ENCODE measurements at places on chromosomes 1 and 21. TPM values are rescaled to one million over a fixed set of nuclear protein-coding genes. Genes with fewer than 3 reads are reported as not detected.

DNA sequence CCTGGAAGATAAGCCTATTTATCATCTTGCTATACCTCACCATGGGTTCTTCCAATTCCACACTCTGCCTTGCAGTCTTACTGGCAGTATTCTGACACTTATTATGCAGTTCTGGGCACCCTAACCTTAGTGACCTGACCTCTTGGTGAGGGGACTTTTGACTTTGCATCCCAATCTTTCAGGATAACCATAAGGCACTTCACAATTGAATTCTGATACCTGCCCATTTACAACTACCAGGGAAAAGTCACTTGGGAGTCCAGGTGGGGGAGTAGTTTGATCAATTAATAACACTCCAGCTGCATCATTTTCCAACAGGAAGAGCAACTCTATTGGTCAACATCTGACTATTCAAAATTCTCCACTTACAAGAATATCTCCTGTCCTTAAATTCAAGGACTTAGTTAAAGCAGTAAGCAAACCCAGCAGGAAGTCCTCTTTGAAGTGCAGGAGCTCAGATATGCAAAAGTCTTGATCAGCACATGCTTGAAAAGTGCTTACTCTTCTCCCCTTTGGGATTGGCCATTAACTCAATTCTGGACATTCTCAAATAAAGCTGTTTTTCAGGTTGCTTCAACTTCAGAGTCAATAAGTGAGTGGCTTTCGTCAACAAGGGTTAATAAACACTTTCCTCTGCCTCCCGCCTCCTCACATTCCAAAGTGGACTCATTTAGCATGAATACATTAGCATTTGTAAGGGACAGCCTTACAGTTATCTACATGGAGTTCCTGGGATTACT lies 177.4 kb upstream of the NRIP1 start:
- no peak overlapping the region for H3K4me3 ChIP-seq
- H3K27ac ChIP-seq = no peak overlapping the region
- no peak for DNase-seq
- H3K27me3 ChIP-seq = no peaks in the 10 kb centered on the region

GRCh38 chr1:29700491-29700890 lies 464.2 kb downstream of the PTPRU start:
- H3K36me3 ChIP-seq = no peaks in the 10 kb centered on the region
- H3K27me3 ChIP-seq = peaks cover 7% of the 10 kb centered on the region
- DNase-seq = no peak
- no peak overlapping the region for H3K4me3 ChIP-seq

Gene ALG14
- total RNA-seq = 4.4 TPM

Gene HFM1
- not detected for total RNA-seq

Gene BSND
- total RNA-seq = not detected

- H3K36me3 ChIP-seq = no peaks in the 10 kb centered on the region
- no peaks in the 10 kb centered on the region for H3K4me1 ChIP-seq
- H3K27me3 ChIP-seq = peaks cover 4% of the 10 kb centered on the region
- H3K27ac ChIP-seq = no peak overlapping the region
Observed at GRCh38 chr1:20373764-20374163, 83.1 kb downstream of the VWA5B1 start.

DNA sequence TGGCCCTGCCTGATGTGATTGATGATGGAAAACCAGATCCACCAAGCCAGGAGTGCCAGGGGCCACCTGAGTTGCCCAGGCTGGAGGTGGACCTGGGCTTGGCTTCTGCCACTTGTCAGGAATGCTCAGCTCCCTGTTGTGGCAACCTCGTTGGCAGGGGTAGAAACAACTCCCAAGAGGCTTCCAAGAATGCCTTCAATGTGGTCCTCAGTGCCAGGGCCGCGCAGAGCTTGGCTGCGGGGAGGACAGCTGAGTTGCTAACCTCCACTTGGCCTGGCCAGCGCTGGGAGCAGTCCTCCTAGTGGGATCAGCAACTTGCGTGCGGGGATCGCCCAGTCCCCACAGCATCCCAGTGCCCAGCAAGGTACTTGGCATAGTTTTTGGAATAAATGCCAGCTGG lies 9.0 kb downstream of the MYOM3 start:
- H3K36me3 ChIP-seq = no peaks in the 10 kb centered on the region
- H3K27me3 ChIP-seq = no peaks in the 10 kb centered on the region
- no peaks in the 10 kb centered on the region for H3K4me1 ChIP-seq
- DNase-seq = no peak
- no peak overlapping the region for H3K4me3 ChIP-seq
- no peak overlapping the region for H3K27ac ChIP-seq

Gene OR2T33
- not detected for total RNA-seq

DNA sequence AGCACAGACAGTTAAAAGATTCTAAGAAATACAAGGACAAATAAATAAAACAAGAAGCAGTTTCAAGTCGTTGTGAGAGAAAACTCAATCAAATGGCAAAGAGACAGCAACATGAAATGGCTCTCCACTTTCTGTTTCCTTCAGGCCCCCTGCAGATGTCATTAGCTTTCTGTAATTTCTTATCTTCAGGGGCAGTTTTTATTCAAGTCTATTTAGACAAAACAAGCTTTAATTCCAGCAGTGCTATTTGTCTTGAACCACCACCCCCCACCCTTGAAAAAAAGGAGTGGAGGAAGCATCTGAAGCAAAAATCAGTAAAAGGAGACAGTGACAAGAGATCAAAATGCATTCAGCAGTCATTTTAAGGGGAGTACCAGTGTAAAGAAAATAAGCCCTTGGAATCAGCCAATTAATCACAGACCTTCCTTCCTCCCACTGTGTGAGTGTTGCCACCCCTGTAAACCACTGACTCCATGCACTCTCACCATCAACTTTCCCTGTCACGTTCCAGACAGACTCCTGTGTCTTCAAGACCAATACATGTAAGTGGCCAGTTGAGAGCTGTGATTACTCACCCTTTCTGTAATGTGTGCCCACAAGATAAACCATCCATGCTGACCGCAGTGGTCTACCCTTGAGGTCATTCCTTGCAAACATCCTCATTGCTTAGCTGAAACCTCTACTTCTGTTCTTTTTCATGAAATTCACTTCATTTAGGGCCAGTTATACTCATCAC lies 136.1 kb upstream of the HOOK1 start:
- H3K36me3 ChIP-seq = no peaks in the 10 kb centered on the region
- H3K4me1 ChIP-seq = no peaks in the 10 kb centered on the region
- no peaks in the 10 kb centered on the region for H3K27me3 ChIP-seq
- H3K27ac ChIP-seq = no peak overlapping the region
- DNase-seq = no peak
- H3K4me3 ChIP-seq = no peak overlapping the region

Gene OR6K3
- not detected for total RNA-seq

GRCh38 chr1:109263234-109263596 lies 13.9 kb downstream of the CELSR2 start:
- no peak overlapping the region for H3K27ac ChIP-seq
- no peaks in the 10 kb centered on the region for H3K27me3 ChIP-seq
- no peak overlapping the region for H3K4me3 ChIP-seq
- H3K4me1 ChIP-seq = no peaks in the 10 kb centered on the region

Gene CHRM3
- total RNA-seq = 0.11 TPM

DNA sequence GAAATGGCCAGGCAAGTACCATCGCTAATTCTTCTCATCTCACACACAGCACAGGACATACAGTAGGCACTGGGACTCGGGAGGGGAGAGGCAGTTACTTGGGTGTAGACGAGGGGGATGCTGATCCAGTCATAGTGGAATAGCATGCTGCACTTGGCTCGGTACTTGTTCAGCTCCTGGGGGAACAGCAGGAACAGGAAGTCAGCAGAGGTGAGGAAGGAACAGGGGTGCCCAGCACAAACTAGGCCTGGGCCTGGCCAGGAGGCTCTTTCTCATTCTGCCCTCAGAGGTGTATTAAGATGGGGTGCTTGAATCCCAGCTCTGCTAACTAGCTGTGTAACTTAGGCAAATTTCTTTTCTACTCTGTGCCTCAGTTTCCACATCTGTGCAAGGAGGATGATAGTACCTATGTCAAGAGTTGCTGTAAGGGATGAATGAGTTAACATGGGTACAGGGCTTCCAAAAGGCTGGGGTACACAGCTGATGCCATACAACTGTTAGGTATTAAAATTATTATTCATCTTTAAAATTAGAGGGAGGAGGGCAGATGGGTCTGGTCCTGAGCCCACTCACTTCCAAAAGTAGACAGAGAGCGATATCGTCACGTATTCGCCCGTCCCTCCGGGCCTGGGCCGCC lies 2.4 kb downstream of the BEST4 start:
- DNase-seq = no peak
- H3K36me3 ChIP-seq = peaks cover 5% of the 10 kb centered on the region
- peak overlapping the region; percentile 74 for H3K4me3 ChIP-seq
- peaks cover 29% of the 10 kb centered on the region for H3K4me1 ChIP-seq
- H3K27ac ChIP-seq = no peak overlapping the region
- H3K27me3 ChIP-seq = no peaks in the 10 kb centered on the region

Gene FAAH
- total RNA-seq = 4.5 TPM

DNA sequence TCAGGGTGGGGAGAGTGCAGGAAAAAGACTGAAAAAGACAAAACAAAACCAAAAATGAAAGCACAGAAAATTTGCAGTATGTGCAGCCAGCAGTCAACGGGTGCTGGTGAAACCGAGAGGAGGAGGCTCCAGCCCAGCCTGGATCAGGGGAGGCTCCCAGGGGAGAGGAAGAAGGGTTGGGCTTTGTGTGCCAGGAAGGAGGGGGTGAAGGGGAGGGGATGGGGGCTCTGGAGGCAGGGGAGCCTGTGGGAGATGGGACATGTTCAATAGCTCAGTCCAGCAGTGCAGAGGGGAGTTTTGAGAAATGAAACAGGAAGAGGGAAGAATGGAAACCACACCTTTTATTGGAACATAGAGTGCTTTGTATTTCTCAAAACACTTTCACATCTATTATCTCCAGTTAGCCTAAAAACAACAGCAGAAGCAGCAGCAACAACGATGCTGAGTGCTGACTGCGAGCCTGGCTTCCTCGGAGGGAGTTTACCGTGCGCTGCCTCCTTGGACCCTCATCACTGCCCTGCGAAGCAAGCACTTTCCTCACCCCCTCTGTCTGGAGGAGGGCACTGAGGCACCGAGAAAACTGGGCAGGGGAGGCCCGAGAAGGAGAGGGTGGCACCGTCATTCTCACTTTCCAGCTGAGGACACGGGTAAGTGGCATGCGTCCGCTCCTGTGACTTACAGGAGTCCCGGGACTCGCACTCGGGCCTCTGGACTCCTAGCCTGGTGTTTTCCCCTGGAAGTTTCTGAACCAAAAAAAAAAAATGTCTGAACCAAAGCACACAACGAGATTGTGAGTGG lies 62.9 kb downstream of the MDM4 start:
- no peaks in the 10 kb centered on the region for H3K27me3 ChIP-seq
- no peaks in the 10 kb centered on the region for H3K36me3 ChIP-seq
- H3K27ac ChIP-seq = no peak overlapping the region
- H3K4me1 ChIP-seq = peaks cover 25% of the 10 kb centered on the region
- no peak for DNase-seq

DNA sequence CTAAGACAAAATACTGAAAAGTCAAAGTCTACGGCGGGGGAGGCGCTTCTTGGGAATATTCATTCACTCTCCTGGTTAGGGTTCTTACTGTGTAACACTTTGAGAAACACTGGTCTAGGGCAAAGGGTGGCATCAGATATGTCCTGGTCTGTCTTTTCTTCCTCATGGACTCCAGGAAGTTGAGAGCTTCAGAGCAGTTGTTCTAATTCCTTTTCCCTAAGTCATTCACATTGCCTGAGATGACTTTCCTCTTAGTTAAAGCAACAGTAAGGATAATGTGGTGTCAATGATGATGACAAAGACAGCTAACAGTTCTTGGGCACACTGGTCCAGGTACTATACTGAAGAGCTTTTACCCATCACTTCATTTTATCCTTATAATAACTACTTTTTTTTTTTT lies 27.0 kb downstream of the FGGY start:
- H3K4me3 ChIP-seq = no peak overlapping the region
- DNase-seq = no peak
- H3K36me3 ChIP-seq = no peaks in the 10 kb centered on the region
- H3K27ac ChIP-seq = no peak overlapping the region
- H3K4me1 ChIP-seq = no peaks in the 10 kb centered on the region
- no peaks in the 10 kb centered on the region for H3K27me3 ChIP-seq

DNA sequence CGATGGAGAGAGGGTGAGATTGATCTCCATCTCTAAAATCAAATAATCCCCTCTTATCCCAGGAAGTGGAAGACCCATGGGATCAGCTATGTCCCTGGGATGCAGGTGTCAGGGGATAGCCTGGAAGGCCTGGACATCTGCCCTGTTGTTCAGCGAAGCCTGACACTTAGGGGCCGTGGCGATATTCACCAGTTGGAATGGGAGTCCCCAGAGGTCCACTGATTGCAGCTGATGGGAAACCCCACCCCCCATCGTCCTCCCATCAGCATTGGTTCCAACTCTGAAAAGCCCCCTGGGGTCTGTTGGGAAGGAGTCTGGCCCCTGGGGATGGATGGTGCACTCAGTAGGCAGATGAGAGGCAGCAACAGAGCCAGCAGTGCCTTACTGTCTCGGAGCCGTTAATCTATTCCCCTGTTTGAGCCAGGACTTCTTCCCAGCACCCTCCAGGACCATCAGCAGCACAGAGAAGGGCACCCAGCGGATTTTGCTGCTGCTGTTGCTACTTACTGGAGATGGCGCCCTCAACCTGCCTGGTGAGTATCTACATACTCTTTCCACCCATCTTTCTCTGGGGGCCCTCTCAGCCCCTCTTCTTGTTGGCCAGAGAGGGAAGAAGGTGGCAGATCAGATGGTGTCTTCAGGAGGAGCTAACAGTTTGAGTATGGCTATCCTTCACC lies 13.4 kb downstream of the CATSPER4 start:
- no peak overlapping the region for H3K4me3 ChIP-seq
- H3K4me1 ChIP-seq = peaks cover 30% of the 10 kb centered on the region
- H3K27ac ChIP-seq = no peak overlapping the region
- H3K36me3 ChIP-seq = no peaks in the 10 kb centered on the region
- no peak for DNase-seq

DNA sequence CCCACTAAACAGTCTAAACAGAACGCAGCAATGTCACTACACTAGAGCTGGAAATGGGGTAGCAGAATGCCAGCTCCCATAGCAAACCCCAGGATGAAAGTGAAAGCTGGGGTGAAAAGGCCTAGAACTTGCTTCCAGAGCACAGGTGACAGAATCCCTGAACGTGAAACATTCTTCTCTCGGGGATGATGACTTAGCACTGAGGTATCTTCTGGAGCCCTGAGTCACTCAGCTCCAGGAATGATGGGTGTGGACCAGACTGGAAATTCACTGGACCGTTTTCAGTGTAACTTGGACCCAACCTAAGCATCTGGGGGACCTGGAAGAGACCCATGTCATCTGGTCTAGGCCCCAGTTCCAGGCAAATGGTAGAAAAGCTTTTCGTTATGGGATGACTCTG lies 108.9 kb downstream of the CDC7 start:
- DNase-seq = no peak
- H3K36me3 ChIP-seq = no peaks in the 10 kb centered on the region
- H3K27ac ChIP-seq = no peak overlapping the region
- H3K4me3 ChIP-seq = no peak overlapping the region
- H3K27me3 ChIP-seq = no peaks in the 10 kb centered on the region

- H3K4me1 ChIP-seq = no peaks in the 10 kb centered on the region
- H3K27me3 ChIP-seq = peaks cover 17% of the 10 kb centered on the region
- H3K27ac ChIP-seq = no peak within 1 kb of the TSS
- no peak within 1 kb of the TSS for H3K4me3 ChIP-seq
Observed at GRCh38 chr1:66752000-66752592, at the start of gene DYNLT5. TSS of gene DYNLT5 (plus strand) at chr1:66752459. CDS start at chr1:66754659, 2,200 bp downstream.

All from CD8-positive, alpha-beta memory T cell (primary cell).